ENCODE measurements at places on chromosomes 4 and X. TPM values are rescaled to one million over a fixed set of nuclear protein-coding genes. Genes with fewer than 3 reads are reported as not detected.

ERVMER34-1 gene
- 0.56 TPM for total RNA-seq

PAGE4 gene
- not detected for total RNA-seq

DNA sequence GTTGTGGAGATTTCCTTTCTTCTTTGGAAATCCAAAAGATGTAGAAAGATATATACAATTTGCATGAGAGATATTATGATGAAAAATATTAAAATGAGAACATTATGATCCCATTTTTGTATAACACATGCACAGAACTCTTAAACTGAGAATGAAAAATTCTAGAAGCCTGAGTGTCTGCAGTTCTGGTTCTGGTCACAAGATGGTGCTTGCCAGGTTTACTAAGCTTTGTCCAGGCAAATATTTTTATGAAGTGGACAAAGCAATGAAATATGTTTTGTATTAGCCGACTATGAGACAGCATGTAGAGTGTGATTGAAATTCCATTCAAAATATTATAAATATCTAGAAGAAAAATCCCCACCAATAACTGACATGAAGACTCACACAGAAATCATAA is 2.2 kb downstream of the PWWP3B start:
- no peak for DNase-seq

GRCh38 chrX:65900850-65901844 is 138.7 kb downstream of the VSIG4 start:
- DNase-seq, result no peak

GRCh38 chr4:117996891-117997290 is 37.4 kb upstream of the NDST3 start:
- DNase-seq, result no peak

GRCh38 chrX:103183912-103184311 is 31.0 kb upstream of the BEX4 start:
- DNase-seq, result no peak

DNA sequence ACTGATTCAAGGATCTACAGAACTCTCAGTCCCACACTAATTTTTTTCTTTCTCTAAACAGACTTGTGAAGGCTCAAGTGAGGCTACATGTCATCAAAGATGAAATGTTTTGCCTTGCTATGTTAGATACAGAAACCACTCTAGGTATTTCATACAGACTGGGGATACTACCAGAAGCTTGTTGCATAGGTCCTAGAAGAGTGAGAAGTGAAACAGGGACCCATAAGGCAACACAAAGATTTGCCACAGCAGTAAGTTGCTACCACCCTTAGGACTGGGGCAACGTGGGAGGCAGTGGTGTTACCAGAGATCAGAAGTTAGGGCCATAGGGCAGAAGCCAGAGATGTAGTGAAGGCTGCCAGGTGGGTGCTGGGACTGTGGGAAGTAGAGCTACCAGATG is 50.7 kb upstream of the MID1IP1 start:
- DNase-seq, result no peak

DNA sequence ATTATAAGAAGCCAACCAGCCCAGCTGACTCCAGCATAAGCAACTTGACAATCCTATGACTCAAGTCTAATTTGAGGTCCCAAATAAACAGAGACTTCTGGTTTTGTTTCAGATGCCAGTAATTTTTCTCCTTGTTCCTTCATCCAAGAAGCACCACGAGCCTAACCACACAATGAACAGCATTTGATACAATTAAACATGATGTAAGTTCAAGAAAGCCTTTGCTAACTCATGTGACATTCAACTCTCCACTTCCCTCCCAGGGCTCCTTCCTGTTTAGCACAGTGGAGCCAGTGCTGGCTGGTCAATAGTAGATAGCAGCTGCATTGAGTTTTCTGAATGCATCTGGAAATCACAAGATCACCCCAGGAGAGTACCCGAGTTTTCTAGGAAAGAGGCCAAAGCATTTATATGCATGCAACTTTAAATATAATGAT is 206.3 kb downstream of the ARHGAP24 start:
- DNase-seq, result no peak

- no peak for DNase-seq
These were observed 120.7 kb downstream of the NEXMIF start for GRCh38 chrX:74804574-74804973.
